Tibial artery (tissue), 4 donors: ENCODE measurements at places on chromosomes 4 and X.

DNA sequence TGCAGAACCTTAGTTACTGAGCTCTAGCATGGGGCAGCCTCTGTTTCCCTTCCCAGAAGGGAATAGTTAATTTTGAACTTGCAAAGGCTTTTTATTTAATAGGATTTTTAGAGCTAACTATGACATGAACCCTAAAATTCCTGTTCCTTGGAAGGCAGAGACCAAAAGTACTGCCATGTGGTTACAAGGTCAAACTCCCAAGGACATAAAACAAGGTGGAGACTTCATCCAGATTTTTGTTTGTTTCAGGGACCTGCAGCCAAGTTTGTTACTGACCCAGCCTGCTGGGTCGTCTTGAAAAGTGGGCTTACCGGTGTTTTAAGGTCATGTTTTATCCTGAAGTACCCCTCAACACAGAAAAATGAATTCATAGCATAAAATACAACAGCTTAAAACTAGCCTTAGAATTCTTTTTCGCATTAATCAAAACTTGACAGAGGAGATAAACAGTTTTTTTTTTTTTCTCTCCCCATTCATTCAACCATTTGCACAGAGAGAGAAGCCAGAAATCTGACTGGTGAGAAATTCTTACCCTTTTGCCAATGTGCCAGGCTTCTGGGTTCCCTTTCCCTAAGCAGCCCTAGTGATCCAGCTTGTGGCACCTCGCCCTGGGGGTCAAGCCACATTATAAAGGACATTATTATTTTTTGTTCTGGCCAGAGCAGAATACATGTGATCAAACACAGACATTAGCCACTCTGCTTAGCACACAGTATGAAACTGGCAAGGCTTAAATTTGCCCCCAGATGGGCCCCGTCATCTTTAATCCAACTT lies 21.5 kb upstream of the GRPEL1 start:
- H3K4me3 ChIP-seq: no peak overlapping the region
- peaks cover 6% of the 10 kb centered on the region for H3K4me1 ChIP-seq
- H3K27ac ChIP-seq: no peak overlapping the region
- DNase-seq: peak; percentile 27

DNA sequence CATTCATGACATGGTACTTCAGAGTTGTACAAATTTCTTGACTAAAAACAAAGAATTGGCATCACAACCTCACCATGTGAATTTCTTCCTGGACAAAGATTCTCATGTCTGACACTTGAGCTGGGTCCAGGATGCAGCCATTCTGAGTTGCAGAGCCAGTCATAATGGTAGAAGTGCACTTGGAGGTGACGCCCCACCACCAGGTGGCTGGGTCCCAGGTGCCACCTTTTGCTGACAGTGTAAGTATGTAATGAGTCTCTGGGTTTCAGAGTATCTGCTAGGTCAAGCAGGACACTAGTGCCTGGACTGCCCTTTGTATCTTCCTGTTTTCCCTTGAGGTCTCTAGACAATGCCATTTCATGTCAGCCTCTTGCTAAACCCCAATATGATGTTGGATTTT lies 36.6 kb upstream of the WDR1 start:
- no peaks in the 10 kb centered on the region for H3K36me3 ChIP-seq
- no peaks in the 10 kb centered on the region for H3K27me3 ChIP-seq
- no peak for DNase-seq
- H3K4me3 ChIP-seq: no peak overlapping the region

DNA sequence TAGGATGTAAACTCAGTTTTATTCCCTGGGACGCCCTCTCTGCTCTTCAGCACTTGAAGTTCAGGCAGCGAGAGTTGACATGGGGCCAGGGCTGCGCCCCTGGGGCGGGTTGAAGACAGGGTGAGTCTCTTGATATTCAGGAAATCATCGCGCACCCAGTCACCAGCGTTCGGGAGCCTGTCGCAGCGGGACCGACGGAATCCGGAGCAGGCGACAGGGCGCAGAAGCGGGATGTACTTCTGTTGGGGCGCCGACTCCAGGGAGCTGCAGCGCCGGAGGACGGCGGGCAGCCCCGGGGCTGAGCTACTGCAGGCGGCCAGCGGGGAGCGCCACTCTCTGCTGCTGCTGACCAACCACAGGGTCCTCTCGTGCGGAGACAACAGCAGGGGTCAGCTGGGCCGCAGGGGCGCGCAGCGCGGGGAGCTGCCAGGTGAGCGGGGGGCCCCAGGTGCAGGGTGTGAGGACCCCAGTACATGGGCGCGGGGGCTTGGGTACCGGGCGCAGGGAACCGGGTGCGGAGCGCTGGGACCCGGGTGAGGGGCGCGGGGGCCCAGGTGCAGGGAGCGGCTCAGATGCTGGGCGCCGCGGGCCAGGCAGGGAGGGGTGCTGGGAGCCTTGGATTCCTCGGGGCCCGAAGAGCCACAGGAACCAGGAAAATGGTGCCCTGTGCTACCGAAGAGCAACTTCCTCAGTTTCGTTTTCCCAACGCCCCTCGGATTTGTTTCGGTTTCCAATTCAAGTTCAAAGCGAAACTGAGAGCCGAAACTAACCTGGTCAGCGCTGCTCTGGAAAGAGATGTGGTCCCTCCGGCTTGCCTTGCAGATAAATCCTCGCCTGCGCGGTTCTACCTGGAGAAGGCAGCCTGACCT lies at the start of gene HERC6:
HERC6 (plus strand) TSS at position 162 of the 869 bp plus-strand sequence; CDS start at position 232, 70 bp downstream.
- no peaks in the 10 kb centered on the region for H3K27me3 ChIP-seq

GRCh38 chr4:25976780-25977179 lies 62.8 kb downstream of the SMIM20 start:
- H3K36me3 ChIP-seq: no peaks in the 10 kb centered on the region
- DNase-seq: peak; percentile 19
- no peak overlapping the region for H3K27ac ChIP-seq
- H3K4me3 ChIP-seq: no peak overlapping the region
- no peaks in the 10 kb centered on the region for H3K27me3 ChIP-seq

- no peaks in the 10 kb centered on the region for H3K27me3 ChIP-seq
- DNase-seq: no peak
- H3K27ac ChIP-seq: no peak overlapping the region
- peaks cover 7% of the 10 kb centered on the region for H3K4me1 ChIP-seq
- H3K36me3 ChIP-seq: no peaks in the 10 kb centered on the region
Observed at GRCh38 chr4:79272126-79272525, 53.7 kb downstream of the NAA11 start.

GRCh38 chr4:182832352-182833120 lies 84.7 kb downstream of the DCTD start:
- DNase-seq: no peak
- no peaks in the 10 kb centered on the region for H3K4me1 ChIP-seq
- H3K27me3 ChIP-seq: no peaks in the 10 kb centered on the region
- no peaks in the 10 kb centered on the region for H3K36me3 ChIP-seq

DNA sequence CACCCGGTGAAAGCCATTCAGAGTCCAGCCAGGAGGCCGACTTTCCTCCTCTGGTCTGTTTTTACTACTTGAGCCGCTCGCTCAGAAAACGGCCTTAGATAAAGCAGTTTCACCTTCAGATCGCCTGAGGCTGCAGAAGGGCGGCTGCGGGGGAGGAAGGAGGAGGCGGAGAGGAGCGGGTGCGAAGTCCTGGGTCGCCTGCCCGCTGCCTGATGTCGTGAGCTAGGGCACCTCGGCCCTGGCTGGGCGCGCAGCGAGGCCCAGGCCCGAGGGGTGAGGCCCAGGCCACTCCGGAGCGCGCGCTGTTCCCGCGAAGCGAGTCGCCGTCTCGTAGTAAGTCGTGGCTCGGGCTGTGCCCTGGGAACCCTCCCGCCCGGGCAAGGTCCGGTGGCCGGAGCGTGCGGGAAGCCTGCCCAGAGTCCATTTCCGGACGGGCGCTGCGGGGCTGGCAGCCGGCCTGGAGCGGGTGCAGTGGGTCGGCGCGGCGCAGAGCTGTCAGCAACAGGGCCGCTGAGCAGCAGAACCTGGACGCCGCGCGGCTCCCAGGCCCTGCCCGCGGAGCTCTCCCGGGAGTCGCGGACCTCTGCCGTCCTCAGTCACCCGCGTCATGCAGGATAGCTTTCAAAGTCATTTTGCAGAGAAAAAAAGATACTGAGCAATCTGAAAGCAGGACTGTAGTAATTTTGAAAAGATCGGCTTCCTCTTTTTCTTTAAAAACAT lies 18.6 kb downstream of the TRIM2 start:
- peak overlapping the region; percentile 75 for H3K4me3 ChIP-seq
- H3K27me3 ChIP-seq: no peaks in the 10 kb centered on the region
- peak overlapping the region; percentile 85 for H3K27ac ChIP-seq
- H3K4me1 ChIP-seq: no peaks in the 10 kb centered on the region
- H3K36me3 ChIP-seq: no peaks in the 10 kb centered on the region

DNA sequence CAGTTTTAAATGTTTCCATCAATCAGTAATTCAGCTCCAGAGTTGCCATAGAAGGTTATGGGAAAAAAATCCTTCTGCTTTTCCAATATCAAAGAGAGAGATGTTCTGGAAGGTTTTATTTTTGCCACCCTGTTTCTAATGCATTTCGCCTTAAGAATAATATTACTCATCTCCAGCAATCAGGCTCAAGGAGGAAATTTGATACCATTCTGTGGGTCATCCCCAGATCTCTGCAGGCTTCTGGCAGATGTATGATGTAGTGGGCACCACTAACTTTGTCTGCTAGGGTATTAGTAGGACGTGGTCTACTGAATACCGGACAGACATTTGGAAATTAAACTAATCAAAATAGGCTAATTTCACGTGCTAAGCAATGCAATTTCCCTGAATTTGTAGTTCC lies 645.4 kb upstream of the TENM3 start:
- H3K36me3 ChIP-seq: no peaks in the 10 kb centered on the region
- no peaks in the 10 kb centered on the region for H3K27me3 ChIP-seq
- no peak overlapping the region for H3K4me3 ChIP-seq
- H3K4me1 ChIP-seq: no peaks in the 10 kb centered on the region

DNA sequence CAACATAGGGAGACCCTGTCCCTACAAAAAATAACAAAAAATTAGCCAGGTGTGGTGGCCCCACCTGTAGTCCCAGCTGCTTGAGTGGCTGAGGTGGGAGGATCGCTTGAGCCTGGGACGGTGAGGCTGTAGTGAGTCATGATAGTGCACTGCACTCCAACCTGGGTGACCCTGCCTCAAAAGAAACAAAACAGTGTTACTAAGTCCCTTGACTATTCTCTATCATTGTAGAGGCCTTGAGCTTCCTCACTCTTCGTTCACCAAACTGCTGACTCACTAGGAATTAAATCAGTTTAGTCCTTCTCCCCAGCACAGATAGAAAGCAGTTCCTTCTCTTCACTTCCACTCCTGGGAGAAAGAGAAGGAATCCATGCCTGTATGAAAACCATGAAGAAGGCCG lies 14.5 kb downstream of the CDS1 start:
- no peaks in the 10 kb centered on the region for H3K27me3 ChIP-seq
- H3K36me3 ChIP-seq: no peaks in the 10 kb centered on the region
- no peak overlapping the region for H3K27ac ChIP-seq
- DNase-seq: no peak

DNA sequence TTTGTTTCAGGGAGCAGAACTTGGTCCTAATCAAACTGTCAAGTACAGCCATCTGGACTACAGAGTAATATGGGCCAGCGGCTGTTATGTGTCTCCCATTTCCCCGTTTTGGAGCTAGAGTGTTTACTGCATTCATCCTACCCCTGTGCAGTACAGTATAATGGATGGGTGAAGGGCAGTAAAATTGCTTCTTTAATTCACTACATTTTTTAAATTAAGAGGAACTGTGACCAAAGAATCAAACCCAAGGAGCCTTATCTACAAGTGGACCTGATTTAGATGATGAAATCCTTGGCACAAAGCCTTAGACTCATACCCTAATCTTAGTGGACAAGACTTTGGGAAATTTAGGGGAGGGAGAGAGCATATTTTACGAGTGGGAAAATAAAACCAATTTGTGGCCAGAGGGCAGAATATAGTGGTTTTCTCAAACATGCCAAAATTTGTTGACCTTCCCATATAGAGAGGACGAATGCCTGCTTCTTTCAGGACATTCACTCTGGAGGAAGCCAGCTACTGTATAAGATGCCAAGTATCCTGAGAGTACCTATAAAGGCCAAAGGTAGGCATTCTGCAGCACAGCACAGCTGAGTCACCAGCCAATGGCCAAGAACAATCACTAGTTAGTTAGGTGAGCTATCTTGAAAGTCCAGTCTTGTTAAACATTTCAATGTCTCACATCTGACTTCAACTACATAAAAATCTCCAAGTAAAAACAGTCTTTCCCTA lies 253.8 kb upstream of the KCNIP4 start:
- no peaks in the 10 kb centered on the region for H3K36me3 ChIP-seq
- no peak overlapping the region for H3K4me3 ChIP-seq
- no peaks in the 10 kb centered on the region for H3K27me3 ChIP-seq
- no peak for DNase-seq
- no peak overlapping the region for H3K27ac ChIP-seq
- H3K4me1 ChIP-seq: no peaks in the 10 kb centered on the region

- DNase-seq: no peak
- no peaks in the 10 kb centered on the region for H3K4me1 ChIP-seq
- H3K36me3 ChIP-seq: no peaks in the 10 kb centered on the region
- no peak overlapping the region for H3K4me3 ChIP-seq
- H3K27me3 ChIP-seq: peaks cover 13% of the 10 kb centered on the region
Observed at GRCh38 chr4:54089875-54090274, 10.1 kb upstream of the GSX2 start.

- no peaks in the 10 kb centered on the region for H3K4me1 ChIP-seq
- peaks cover 51% of the 10 kb centered on the region for H3K36me3 ChIP-seq
- no peak overlapping the region for H3K27ac ChIP-seq
- no peaks in the 10 kb centered on the region for H3K27me3 ChIP-seq
- DNase-seq: no peak
Observed at GRCh38 chr4:37836838-37837440, 10.5 kb downstream of the PGM2 start.

GRCh38 chrX:135373357-135373756 lies 48.4 kb upstream of the SMIM10L2A start:
- no peak for DNase-seq
- H3K36me3 ChIP-seq: no peaks in the 10 kb centered on the region
- H3K4me1 ChIP-seq: no peaks in the 10 kb centered on the region
- H3K27me3 ChIP-seq: no peaks in the 10 kb centered on the region
- no peak overlapping the region for H3K4me3 ChIP-seq

DNA sequence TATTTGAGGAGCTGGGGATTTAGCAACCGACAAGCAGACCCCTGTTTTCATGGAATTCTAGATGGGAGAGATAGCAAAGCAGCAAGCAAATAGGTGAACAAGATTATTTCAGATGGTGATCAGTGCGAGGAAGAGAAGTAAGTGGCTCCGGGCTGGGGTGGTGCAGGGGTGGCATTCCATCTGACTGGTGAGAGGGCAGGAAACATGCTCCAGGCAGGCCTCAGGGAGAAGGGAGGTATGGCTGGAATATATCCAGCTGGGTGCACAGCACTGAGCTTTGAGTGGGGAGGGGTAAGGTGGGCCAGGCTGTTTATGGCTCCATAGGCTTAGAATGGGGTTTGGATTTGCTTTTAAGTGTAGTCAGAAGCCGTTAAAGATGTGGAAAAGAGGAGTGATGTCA lies 21.2 kb downstream of the PTTG2 start:
- H3K4me1 ChIP-seq: no peaks in the 10 kb centered on the region
- peak overlapping the region; percentile 97 for H3K27ac ChIP-seq
- no peak overlapping the region for H3K4me3 ChIP-seq
- H3K36me3 ChIP-seq: no peaks in the 10 kb centered on the region
- no peak for DNase-seq

- no peaks in the 10 kb centered on the region for H3K36me3 ChIP-seq
- no peaks in the 10 kb centered on the region for H3K4me1 ChIP-seq
- DNase-seq: no peak
- no peaks in the 10 kb centered on the region for H3K27me3 ChIP-seq
Observed at GRCh38 chrX:63961964-63962363, 176.9 kb upstream of the ARHGEF9 start.

GRCh38 chr4:1194010-1194900 lies 21.9 kb upstream of the SPON2 start:
- H3K27ac ChIP-seq: peak overlapping the region; percentile 93
- H3K27me3 ChIP-seq: no peaks in the 10 kb centered on the region
- H3K36me3 ChIP-seq: no peaks in the 10 kb centered on the region
- peaks cover 39% of the 10 kb centered on the region for H3K4me1 ChIP-seq
- H3K4me3 ChIP-seq: peak overlapping the region; percentile 23
- DNase-seq: peak; percentile 52
